ENCODE measurements at places on chromosomes 2 and 18.

- no peak overlapping the region for H3K27ac ChIP-seq
- H3K4me3 ChIP-seq = no peak overlapping the region
- DNase-seq = no peak
- no peaks in the 10 kb centered on the region for H3K4me1 ChIP-seq
- H3K36me3 ChIP-seq = no peaks in the 10 kb centered on the region
Observed at GRCh38 chr2:222835143-222835822, 25.6 kb upstream of the ACSL3 start.

DNA sequence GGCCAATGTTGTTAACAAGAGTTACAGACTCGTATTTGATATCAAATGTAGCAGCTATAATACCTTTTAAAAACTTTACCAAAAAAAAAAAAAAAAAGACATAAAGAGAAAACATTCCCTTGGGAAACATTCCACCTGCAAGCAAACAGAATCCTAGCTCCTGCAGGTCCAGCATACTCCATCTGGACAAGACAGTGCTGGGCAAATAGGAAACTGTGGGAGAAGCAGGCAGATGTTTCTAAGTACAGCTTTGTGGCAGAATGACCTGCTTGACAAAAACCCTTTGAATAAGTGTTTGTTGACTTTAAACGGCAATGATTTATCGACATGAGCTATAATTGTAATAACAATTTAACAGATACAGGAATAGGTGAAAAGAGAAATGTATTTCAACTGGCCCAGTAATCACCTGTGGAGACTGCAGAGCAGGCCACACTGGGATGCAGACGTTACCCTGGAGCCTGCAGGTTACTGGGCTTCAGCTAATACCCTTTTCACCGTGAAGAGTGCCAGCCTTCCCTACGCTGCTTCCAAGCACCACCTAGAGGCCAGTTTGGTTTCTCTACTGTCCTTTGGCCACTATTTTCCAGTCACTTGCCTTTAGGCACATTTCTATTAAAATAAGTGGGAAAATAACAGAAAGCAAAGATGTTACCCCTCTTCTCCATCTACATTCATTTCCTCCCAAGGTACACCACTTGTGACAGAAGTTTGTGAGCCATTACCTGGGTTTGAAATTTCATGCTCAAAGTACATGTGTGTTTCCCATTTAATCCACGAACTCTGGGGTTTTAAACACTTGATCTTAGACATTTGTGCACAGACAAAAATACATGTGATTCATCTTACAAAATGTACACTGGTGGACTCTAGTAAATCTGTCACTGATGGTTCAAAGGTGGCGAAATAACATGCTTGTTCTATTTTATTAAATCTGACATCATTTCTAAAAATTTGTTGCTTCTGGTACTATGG, 96.9 kb upstream of the ZNF397 start:
- peak; percentile 62 for DNase-seq
- peaks cover 5% of the 10 kb centered on the region for H3K4me1 ChIP-seq
- H3K36me3 ChIP-seq = no peaks in the 10 kb centered on the region
- no peaks in the 10 kb centered on the region for H3K27me3 ChIP-seq

DNA sequence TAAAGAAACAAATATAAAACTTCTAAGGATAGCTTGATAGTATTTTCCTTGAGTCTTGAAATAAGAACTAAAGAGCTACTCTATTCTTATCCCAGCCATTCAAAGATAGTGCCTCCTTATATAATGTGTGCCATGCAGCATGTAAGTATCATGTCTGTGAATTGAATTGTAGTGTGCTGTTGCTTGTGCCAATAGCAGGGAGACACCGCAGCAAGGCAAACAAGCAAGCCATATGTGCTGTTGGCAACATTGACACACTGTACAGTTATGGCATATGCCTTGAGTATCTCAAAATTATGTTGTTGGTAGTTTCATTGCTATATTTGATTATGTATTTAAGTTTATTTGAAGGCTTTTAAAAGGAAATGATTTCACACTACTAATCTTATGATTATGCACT, 58.2 kb downstream of the ERBB4 start:
- no peak overlapping the region for H3K27ac ChIP-seq
- DNase-seq = no peak
- H3K4me3 ChIP-seq = no peak overlapping the region
- H3K36me3 ChIP-seq = no peaks in the 10 kb centered on the region

DNA sequence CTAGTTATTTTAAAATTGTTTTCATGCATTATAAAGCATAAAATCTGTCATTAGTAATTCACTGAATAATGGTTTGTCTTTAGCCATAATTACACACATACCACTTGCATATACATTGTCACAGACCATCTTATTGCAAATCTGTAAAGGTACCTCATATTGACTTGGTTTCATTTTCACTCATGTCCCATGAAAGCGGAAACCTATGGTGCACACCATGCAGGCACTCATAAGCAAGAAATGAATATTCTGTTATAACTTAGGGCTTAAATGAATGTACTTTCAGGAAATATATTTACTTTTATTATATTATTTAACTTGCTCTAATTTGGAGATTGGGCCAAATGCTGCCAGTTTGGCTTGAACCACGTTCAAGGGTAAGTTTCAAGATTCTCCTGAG, 29.2 kb upstream of the STK17B start:
- H3K4me1 ChIP-seq = no peaks in the 10 kb centered on the region
- H3K27me3 ChIP-seq = no peaks in the 10 kb centered on the region
- DNase-seq = no peak
- no peak overlapping the region for H3K27ac ChIP-seq
- no peak overlapping the region for H3K4me3 ChIP-seq

GRCh38 chr2:160974803-160975202, 185.4 kb upstream of the TANK start:
- no peaks in the 10 kb centered on the region for H3K27me3 ChIP-seq
- H3K4me1 ChIP-seq = no peaks in the 10 kb centered on the region

DNA sequence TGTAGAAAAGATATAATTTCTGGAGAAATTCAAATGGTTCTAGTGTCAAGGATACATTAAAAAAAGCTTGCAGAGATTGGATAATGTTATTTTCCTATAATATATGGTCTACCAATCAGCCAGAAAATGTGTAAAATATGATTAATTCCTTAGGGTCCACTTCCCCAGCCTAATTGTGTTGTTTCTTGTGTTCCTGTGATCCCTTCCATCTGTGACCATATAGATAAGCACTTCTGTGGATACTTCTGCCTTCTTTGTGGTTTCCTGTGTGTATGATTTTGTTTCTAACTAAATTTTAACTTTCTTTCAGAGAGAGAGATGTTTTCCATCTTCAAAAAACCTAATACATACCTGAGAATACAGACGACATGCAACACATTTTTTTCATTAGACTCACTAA, 367.1 kb upstream of the PIK3C3 start:
- no peaks in the 10 kb centered on the region for H3K4me1 ChIP-seq
- H3K27ac ChIP-seq = no peak overlapping the region
- H3K36me3 ChIP-seq = no peaks in the 10 kb centered on the region

GRCh38 chr2:119960821-119961220, 52.1 kb upstream of the EPB41L5 start:
- H3K4me1 ChIP-seq = no peaks in the 10 kb centered on the region
- no peaks in the 10 kb centered on the region for H3K27me3 ChIP-seq
- H3K36me3 ChIP-seq = no peaks in the 10 kb centered on the region
- DNase-seq = no peak
- no peak overlapping the region for H3K27ac ChIP-seq
- no peak overlapping the region for H3K4me3 ChIP-seq

DNA sequence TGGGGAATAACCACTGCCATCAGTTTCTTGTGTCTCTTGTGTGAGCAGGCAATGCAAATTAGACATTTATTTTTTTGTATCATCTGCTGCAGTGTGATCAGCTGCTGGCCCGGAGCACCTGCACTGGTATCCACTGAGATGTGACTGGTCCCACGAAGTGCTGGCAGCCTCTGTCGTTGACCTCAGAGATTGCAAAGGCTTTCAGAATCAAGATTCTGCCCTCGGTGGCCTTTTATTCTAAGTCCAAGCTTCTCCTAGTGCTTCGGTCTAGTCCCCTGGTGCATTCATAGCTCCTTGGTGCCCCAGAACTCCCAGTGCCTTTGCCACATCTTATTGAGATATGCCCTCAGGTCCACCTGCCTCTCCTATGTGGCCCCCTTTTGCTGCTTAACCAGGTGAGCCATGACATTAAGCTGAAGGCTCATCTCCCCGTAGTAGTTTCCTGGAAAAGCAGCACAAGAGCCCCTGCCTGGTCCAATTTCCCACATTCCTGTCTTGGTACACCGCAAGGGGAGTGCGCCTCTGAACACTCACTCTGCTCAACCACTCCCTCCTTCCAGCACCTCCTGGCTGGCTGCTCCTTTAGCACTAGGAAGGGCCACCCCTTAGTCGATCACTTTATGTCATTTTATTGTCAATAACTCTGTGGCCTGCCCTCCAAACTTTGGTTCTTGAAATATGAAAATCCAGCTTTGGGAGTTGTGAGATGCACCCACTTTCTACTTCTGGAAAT, 27.1 kb upstream of the MARCO start:
- no peak overlapping the region for H3K4me3 ChIP-seq
- no peak overlapping the region for H3K27ac ChIP-seq
- H3K36me3 ChIP-seq = no peaks in the 10 kb centered on the region
- no peaks in the 10 kb centered on the region for H3K27me3 ChIP-seq

Measured in pancreas (tissue), 10 donors.